ENCODE measurements at places on chromosomes 6 and 20. TPM values are rescaled to one million over a fixed set of nuclear protein-coding genes. Genes with fewer than 3 reads are reported as not detected.

GRCh38 chr6:15420959-15421438, 175.1 kb downstream of the JARID2 start:
- DNase-seq, result no peak

The BNIP5 gene
- total RNA-seq, result 0.29 TPM

GRCh38 chr6:34792605-34793500, 970 bp downstream of the BLTP3A start:
- DNase-seq, result peak; percentile 23

GRCh38 chr6:162917506-162917905, 189.7 kb downstream of the PACRG start:
- no peak for DNase-seq

DNA sequence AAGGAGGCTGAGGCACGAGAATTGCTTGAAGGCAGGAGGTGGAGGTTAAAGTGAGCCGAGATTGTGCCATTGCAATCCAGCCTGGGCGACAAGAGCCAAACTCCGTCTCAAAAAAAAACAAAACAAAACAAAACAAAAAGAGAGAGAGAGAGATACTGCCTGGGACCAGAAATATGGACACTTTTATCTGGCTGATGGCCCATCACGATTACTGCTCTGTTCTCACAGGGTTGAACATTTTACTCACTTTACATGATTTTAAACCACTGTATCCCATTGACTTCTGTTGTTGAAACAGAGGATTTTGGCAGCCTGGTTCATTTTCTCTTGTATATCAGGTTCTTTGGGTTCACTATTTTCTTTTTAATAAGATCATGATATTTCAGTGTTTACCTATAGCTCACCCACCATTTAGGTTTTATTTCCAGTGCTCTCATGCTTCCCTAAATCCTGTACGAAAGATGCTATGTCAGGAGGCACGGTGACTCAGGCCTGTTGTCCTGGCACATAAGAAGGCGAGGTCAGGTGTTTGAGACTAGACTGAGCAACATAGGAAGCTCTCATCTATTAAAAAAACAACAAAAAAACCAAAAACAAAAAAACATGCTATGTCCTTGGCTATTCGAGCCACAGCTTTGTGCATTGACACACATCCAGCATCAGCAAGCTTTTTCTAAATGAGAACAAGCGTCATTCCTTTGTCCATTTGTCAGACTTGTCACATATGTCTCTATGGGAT, 34.5 kb upstream of the RREB1 start:
- no peak for DNase-seq

The RNF39 gene
- 1.1 TPM for total RNA-seq

The BPIFB4 gene
- not detected for total RNA-seq

DNA sequence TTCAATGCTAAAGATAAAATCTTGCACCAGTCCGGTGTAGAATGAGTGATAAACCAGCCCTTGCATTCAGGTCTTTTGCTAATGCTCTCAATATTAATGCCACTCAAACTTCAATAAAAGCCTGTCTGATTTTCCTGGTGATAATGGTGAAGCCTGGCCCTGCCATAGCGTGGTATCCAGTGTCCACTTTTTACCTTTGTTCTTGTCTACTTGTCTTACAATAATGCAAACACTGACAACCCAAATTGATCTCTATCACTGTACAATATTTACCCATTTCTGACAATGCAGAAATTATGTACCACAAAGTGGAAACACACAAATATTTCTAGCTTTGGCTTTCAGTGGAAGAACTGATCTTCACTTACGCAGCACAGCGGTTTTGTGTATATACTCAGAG, 189.1 kb downstream of the ZDHHC14 start:
- no peak for DNase-seq

DNA sequence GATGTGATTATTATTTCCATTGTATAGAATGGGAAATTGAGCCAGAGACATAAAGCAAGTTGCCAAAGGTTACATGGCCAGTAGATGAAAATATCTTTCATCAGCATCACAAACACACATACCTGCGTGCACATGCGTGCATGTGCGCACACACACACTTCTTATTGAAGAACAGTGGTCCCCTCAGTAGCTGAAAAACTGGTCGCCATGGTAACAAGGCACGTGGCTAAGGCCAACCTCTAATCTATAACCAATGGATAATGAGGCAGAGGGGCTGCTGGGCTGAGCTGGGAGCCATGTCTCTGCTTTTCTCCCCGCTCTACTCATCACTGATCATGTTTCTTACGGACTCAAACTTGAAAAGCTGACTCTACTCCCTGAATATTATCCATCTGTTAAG, 60.3 kb downstream of the NRSN1 start:
- DNase-seq, result no peak

The C6orf132 gene
- total RNA-seq, result 10.5 TPM

The MYMX gene
- 3.5 TPM for total RNA-seq

DNA sequence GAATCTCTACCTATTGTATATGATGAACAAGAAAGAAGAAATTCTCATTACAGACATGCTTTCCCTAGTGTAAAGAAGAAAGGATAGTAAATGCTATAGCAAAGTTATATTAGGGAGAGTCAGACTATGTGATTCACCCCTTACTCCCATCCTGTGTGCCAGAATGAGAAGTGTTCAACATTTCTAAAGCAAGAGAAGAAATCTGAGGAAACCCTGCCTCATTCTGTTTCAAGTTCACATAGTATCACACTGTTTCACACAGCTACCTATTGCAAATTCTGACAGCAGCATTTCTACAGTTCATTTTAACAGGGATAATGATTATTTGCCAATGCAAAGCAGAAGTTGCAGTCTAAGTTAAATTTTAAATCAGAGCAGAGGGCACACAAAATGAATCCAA, 267.2 kb upstream of the TCF21 start:
- no peak for DNase-seq

DNA sequence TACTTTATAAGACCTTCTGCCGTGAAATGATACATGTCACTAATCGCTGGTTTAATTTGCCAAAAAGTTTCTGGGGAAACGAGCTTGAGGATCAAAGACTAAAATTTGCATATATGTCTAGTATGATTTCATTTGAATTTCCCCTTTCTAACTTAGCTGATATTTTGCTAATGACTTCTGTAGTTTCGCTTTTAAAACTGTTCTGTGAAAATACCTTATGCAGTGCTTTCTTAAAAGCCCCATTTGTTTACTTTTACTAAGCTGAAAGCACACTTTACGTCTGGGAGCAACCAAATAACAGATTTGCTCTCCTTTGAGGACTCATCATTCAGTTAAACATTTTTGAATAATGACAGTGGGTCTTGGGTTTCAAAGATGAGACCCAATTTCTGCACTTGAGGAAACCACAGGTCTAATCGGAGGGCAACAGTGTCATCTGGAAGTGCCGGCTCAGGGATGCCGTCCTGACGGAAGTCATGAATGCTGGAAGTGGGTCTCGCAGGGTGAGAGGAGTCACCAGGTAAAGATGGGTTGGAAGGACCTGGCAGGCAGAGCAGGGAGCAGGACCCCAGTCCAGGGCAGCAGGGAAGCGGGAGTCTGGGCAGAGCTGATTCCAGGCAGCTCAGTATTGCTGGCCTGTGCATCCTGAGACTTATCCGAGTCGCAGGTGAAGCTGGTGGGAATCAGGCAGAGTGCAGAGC, 33.2 kb downstream of the PLEKHG1 start:
- no peak for DNase-seq

DNA sequence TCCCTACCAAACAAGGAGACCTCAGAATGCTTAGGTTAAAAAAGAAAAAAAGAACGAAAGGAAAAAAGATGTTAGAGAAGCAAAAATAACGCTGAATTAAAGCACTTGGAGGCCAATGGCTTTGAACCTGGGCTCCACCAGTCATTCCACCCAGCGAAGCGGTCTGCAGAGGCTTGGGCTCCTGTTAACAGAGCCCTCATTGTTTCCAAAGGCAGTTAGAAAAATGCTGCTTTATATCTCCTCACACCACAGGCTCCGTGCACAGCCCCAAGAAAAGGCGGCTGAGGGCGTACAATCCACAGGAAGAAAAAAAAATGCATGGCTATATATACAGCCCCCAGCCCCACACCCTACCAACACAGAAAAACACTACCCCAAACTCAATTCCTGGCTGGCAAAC, 255.9 kb downstream of the FOXC1 start:
- no peak for DNase-seq

GRCh38 chr6:29510746-29511300, 23.1 kb upstream of the MAS1L start:
- DNase-seq, result no peak

- no peak for DNase-seq
Observed at GRCh38 chr6:7129360-7129759, 21.6 kb downstream of the RREB1 start.

DNA sequence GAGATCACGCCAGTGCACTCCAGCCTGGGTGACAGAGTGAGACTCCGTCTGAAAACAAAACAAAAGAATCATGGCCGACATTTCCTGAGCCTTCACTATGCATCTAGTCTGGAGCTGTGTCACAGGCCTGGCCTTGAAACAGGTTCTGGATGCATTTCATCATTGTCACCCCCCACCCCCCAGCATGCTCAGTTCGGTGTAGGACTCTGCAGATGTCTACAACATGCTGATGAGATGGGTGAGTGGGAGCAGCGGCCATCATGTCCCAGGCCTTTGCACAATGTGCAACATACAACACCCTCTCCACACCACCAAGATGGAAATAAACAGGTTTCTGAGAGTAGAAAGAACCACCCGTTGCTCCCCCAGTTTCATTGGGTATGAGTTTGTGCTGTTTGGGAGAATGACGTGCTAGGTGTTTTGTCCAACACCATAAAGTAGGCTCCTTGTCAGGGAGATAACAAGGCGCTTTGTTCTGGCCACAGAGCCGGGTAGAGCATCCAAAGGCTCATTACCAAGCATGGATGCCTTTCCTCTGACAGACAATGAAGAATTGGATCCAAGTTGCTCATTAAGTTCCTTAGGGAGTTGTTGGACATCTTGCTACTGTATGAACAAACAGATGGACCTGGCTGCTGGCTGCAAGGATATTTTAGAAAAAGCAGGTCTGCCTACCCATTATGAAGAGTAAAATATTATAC, 22.1 kb downstream of the SNHG17 start:
- no peak for DNase-seq

GRCh38 chr6:123997223-123997622, 193.6 kb downstream of the NKAIN2 start:
- DNase-seq, result no peak

DNA sequence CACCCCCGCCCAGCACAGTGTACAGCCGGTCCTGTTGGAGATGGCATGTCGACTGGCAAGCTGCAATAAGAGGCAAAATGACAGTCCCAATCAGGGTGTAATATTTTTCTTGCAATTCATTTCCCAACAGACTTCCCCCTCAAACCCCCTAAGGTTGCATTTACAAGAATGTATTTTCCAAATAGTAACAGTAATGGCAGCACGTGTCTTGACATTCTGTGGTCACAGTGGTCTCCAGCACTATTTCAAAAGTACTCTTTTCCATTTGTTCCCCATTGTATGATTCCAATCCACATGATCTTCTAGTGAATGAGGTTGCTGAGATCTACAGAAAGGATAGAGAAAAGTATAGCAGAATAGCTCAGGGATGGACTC, 97.8 kb upstream of the CARMIL1 start:
- DNase-seq, result no peak

DNA sequence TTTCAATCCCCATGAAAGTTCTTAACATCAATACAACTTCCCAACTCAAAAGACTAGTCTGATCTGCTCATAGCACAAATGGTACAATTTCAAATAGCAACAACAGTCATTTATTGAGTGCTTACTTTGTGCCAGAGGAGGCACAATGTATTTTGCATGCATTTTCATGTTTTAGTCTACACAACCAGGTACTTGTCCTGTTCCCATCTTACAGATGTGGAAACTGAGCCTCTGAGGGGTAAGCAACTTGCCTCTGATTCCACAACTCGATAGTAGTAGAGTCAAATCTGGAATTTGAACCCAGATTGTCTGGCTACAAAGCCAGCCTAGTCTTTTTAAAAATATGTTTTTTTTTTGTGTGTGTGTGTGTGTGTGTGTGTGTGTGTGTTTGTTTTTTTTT, 45.6 kb upstream of the TBC1D7 start:
- DNase-seq, result no peak

GRCh38 chr6:118980063-118980462, 45.1 kb upstream of the MCM9 start:
- DNase-seq, result no peak
